ENCODE measurements at places on chromosomes 11 and 22.

DNA sequence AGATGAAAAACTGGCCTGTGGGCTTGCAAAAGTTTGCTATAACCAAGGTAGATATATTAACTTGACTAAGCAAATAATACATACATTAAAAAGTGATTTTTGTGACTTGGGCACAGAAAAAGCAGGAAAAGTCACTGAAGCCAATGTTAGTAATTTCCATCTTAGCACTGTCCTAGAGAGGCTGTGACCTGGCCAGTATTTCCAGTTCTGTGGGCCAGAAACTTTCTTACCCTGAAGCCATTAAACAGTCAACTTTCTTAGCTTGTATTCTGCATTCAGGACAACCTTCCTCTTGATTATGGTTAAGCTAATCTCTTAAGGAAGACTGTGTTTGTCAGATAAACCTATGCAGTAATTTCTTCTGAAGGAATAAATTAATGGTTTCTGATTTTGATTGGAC is 22.3 kb upstream of the SLC36A4 start:
- DNase-seq = no peak

DNA sequence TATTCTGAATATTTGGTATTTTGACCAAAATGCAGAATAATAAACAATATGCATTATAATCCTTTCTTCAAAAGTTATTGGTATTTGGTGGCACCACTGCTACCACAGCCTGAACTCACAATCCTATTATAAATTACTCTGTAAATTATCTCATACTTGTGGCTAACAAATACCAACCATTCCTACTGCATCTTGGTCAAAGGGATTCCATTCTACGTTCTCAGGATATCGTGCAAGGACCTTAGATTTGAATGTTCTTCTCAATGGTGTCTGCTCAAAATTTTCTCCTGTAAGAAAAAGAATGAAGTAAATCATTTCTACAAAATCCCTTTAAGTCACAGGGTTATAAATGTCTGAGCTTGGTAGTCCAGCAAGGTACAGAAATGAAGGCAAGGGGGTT is 58.7 kb downstream of the DENND5A start:
- DNase-seq = no peak

- DNase-seq = no peak
Observed at GRCh38 chr22:44272401-44272771, 40.4 kb downstream of the SHISAL1 start.

- no peak for DNase-seq
Observed at GRCh38 chr11:64004590-64004984, 18.3 kb downstream of the OTUB1 start.

DNA sequence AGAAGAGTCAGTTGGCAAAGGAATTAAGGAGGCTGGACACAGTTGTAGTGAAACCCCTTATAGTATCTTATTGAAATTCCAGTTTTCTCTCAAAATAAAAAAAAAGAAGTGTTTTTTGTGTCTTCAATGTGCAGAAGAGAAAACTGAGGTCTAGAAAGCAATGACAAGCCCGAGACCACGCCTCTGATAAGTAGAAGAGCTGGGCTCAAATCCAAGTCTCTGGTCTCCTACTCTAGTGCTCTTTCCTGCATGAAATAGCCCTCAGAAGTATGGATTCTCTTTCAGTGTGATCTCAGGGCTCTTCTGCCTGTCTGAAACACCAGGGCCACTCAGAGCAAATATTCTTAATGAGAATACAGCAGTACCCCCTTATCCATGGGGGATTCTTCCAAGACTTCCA is 200.9 kb downstream of the KIF18A start:
- DNase-seq = no peak

GRCh38 chr11:19701421-19701820 is 11.2 kb upstream of the NAV2 start:
- DNase-seq = no peak

- no peak for DNase-seq
Observed at GRCh38 chr11:35501776-35502175, 23.6 kb downstream of the PAMR1 start.

- DNase-seq = no peak
Observed at GRCh38 chr11:45857961-45858474, 10.7 kb downstream of the CRY2 start.

- peak; percentile 30 for DNase-seq
Observed at GRCh38 chr11:63937713-63938478, 906 bp upstream of the NAA40 start.

- peak; percentile 79 for DNase-seq
Observed at GRCh38 chr22:37088108-37088605, 21.4 kb downstream of the TMPRSS6 start.

GRCh38 chr22:43477966-43478365 is 66.2 kb downstream of the MPPED1 start:
- DNase-seq = no peak

DNA sequence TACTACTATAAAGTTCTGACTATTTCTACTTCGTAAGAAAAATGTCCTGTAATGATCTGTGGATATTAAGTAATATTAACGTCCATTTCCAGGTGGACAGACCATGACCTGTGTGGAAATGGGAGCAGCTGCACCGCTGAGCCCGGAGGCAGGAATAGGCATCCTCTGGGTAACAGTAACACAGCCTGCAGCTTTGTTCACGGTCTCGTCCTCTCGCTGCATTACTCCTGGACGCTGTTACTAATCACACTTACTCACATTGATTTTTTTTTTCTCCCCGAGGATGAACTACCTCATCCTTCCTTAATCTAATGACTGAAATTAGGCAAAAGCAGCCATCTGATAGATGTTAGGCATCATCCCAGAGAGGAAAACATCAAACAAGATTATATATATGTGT is 345.7 kb upstream of the NARS2 start:
- no peak for DNase-seq

- no peak for DNase-seq
Observed at GRCh38 chr22:30488121-30488520, 16.3 kb upstream of the SEC14L3 start.

DNA sequence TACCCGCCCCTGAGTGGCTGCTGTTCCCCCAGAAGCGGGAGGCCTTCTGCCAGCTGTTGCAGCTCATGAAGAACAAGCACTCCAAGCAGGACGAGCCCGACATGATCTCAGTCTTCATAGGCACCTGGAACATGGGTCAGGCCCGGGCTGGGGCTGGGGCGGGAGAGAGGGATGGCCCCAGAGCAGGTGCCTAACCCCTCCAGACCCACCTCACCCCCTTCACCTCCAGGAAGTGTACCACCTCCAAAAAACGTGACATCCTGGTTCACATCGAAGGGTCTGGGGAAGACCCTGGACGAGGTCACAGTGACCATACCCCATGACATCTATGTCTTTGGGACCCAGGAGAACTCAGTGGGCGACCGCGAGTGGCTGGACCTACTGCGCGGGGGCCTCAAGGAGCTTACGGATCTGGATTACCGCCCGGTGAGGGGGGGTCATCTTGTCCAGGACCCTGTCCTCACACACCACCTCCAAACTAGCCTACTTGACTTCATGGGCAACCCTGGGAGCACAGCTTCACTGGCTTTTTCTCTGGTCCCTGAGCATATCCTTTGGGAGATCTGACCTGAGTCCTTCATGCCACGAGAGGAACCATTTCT is 6.3 kb downstream of the INPPL1 start:
- no peak for DNase-seq

DNA sequence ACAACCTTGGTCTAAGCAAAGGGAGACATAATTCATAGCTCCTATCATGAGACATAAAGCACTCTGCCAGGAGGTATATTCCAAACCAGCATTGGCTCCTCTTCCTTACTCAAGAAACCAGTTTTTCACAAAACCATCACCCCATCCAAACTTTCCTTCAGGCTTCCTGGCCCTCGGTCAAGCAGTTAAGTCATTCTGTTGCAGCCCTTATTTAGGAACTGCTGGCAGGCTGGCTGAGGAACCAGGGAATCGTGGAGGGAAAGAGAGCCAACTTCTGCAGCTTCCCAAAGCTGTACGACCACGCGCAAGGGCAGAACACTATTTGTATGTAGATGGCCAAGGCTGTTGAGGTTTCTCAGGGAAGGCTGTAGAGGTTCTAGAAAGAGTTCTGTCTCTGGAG is 680 bp downstream of the IFT46 start:
- DNase-seq = no peak

DNA sequence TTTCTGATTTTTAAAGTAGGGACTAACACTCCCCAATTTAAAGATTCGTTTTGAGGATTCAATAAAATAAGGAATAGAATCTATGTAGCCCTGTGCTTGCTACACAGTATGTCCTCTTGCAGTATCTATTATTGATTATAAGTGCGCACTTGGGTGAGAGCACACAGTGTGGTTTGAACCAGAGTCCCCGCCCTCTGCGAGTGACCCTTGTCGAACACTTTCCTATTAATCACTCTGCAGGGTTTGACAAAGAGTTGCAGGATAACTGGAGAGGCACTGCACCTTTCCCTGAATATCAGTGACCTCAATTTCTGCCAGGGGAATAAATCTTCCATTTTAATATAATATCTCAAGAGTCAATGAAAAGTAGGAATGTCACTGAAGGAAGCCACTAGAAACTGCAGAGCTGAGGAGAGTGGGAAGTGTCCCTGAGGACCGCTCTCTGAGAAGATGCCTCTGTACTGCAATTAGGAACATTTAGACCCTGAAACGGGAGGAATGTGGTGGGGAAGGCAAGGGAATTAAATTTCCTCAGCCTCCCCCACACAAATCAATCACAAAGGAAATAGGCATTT is 182.2 kb downstream of the MAML2 start:
- DNase-seq = no peak

- DNase-seq = no peak
Observed at GRCh38 chr11:74909385-74909784, 39.5 kb downstream of the XRRA1 start.

DNA sequence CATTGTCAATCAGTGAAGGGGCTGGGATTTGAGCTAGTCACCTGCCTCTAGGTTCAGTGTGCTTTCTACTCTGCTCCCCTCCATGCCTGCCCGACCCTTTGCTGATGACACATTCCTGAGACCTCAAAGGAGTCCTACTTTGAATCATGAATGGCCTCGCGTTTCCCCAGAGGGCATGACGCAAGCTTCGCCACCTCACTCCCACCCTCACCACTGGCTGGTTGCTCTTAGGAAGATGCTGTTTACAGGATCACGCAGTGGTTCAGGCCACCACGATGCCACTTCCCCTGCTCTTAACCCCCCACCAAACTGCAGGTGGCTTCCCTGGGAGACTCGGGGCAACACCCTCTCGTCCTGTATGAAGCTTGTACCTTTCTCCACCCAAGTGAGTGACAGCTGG is 62.9 kb upstream of the B3GAT1 start:
- DNase-seq = no peak

DNA sequence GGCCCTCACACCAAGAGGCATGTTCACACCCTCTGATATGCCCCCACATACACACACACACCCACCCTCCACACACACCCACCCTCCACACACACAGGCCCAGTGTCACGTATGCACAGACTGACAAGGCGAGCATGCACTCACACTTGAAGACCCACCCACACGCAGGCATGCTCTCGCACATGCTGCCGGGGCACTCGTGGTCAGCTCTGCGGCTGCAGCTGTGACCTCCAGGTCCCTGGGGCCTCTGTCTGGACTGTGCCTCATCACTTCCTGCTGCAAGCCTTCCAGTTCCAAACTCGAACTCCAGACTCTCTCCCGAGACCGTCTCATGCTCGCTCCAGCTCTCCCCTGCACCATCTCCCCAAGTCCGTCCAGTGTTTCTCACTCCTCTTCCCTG is 9.5 kb downstream of the DCHS1 start:
- no peak for DNase-seq

DNA sequence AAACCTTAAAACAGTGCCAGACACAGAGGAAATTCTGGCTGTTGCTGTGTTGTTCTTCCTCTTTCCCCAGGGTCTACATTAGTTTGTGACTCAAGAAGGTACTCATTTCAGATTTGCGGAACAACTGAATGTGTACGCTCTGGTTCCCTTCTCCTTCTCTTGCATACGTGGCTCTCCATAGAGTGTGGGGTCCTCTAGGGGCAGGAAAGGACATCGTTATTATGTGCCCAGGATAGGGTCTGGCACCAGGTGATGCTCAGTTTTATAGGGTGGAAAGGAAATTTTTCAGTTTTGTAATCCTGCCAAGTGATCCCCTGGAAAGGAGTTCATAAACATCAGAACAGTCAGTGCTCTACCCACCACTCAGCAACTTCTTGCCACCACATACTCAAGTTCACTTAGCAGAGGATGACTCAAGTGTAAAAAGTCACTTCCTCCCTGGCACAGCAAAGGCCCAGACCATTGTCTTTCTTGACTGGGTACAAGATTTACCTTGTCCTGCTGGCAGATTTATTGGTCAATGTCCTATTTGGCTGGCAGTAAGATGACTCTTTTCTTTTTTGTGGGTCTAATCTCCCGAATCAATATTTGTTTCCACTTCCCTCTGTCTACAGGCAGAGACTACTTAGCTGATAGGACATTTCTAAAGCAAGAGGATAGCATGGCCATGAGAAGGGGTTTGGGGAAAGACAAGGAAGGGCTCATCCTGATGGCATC is 246.0 kb upstream of the TENM4 start:
- DNase-seq = no peak

GRCh38 chr11:13963949-13964770 is 1.6 kb downstream of the SPON1 start:
- peak; percentile 14 for DNase-seq

- DNase-seq = no peak
Observed at GRCh38 chr11:93935826-93936225, 85.3 kb upstream of the HEPHL1 start.

DNA sequence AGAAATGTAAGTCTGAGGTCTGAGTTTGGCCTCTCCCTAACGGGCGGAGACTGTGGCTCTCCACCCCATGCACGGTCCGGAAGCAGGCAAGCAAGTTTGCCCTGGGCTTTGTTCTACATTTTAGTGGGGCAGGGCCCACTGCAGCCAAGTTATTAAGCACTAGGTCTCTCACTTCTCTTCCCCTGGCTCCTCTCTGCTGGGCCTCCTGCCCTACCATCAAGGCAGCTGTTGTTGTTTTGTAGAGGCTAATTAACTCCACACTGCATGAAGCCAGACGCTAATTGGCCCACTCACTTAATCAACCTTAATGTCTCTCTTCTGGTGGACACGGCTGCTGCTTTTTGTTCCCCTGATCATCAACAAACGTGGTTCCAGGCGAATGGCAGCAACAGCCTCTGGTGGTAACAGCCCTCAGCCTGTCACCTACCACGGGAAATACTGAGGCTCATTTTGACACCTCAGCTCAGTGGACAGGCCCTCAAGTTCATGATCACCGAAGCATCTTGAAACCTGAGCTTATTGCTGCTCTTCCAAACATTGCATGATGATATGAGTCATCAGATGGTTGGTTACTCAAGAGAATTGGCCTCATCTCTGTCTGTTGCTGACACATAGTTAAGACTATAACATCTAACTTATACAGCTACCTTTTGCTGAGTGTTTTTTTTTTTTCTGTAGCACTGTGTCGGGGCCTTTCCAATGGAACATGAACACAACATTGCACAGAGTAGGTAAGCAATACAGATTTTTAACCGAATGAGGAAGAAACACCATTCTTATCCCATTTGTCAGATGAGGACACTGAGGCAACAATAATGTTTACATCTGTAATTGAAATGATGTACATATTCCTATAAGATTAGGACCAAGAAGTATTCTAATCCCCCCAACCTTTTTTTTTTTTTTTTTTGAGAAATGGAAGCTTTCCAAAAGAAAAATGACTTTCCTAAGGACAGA is 20.8 kb upstream of the LMO2 start:
- DNase-seq = no peak

All from activated CD4-positive, alpha-beta T cell treated with anti-CD3 and anti-CD28 coated beads, Interleukin-2, amount 50 U/mL, for 48 hours (primary cell).